ENCODE measurements at places on chromosomes 4 and X.

GRCh38 chrX:10548688-10549087, 71.7 kb downstream of the MID1 start:
- no peak for DNase-seq

- no peak for DNase-seq
These were observed 231.1 kb upstream of the CENPE start for GRCh38 chr4:103429283-103429682.

- DNase-seq: no peak
These were observed 1.3 kb downstream of the ERAS start for GRCh38 chrX:48827654-48827968.

- DNase-seq: no peak
These were observed 9.8 kb upstream of the PGM2 start for GRCh38 chr4:37816719-37817118.

DNA sequence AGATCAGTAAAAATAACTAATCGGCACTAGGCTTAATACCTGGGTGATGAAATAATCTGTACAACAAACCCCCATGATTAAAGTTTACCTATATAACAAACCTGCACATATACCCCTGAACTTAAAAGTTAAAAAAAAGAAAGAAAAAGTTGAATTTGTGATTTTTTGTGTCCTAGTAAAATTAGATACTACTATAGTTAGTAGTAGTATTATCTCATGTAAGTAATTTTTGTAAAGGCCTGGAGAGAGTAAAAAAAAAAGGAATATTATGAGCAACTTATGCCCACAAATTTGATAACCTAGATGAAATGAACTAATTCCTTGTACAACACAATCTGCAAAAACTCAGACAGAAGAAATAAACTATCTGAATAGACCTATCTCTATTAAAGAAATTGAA, 25.7 kb upstream of the SLC16A2 start:
- no peak for DNase-seq

GRCh38 chr4:77927991-77928925, 65.6 kb downstream of the MRPL1 start:
- no peak for DNase-seq

- no peak for DNase-seq
These were observed 2.9 kb downstream of the S100P start for GRCh38 chr4:6696611-6697010.

GRCh38 chr4:156672492-156673305, 298.9 kb downstream of the PDGFC start:
- no peak for DNase-seq

GRCh38 chrX:2425286-2426071, 75.3 kb downstream of the DHRSX start:
- no peak for DNase-seq

- DNase-seq: no peak
These were observed 143.4 kb downstream of the TMEM144 start for GRCh38 chr4:158353541-158354304.

DNA sequence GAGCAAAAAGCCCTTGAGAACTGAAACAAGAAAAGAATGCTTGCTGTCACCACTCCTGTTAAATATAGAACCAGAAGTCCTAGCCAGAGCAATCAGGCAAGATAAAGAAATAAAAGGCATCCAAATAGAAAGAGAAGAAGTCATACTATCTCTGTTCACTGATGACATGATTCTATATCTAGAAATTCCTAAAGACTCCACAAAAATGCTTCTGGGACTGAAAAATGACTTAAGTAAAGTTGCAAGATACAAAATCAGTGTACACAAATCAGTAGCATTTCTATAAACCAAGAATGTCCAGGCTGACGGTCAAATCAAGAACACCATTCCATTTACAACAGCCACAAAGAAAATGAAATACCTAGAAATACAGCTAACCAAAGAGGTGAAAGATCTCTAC, 552.7 kb upstream of the SLIT2 start:
- DNase-seq: no peak

GRCh38 chrX:38656350-38656915, 95.1 kb downstream of the TSPAN7 start:
- DNase-seq: no peak

DNA sequence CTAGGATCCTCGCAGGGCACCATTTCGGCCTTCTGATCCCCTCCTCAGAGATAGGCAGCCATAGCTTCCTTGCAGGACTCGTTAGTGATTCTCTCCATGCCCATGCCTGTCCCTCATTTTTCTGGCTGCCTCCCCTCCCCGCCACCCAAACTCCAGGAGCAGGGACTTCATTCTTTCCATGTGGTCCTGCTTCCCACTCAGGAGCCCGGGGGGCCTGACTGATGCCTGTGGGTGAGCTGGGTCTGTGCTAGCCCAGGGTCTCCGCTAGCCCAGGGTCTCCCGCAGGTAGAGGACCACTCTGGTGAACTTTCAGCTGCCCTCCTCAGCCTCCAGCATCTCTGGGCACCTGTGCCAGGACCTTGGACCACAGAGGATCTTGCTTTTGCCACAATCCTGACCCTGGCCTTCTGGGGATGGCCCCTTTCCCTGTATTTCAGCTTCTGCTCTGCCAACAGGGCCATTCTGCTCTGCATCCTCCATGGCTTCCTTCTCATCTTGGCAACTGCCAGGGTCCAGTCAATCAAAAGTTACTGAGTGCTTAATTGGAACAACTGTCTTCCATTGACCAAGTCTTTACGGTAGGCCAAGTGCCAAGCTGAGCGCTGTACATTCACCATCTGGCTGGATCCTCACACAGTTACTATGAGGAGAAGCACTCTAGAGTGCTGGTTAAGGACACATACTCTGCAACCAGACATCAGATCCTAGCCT, 152.2 kb downstream of the EFNB1 start:
- DNase-seq: no peak

DNA sequence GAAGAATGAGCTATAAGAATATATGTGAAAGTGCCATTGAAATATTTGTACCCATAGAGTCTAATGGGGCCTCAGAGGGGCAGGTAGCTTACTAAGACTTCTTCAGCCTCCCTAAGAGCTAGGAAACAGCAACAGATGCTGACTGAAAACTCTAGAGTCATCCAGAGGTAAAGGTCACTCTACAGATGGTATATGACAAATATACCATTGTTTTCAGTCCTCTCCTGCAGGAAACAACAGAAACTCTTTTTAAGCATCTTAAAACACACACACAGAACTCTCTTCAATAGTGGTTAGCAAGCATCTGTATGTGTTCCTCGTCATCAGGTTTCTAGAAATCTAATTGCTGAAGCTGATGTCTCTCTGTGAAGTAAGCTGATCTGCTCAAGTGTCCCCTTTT, 313.8 kb upstream of the GATB start:
- no peak for DNase-seq

GRCh38 chr4:88747351-88747750, 49.7 kb upstream of the NAP1L5 start:
- DNase-seq: no peak

- no peak for DNase-seq
These were observed 22.2 kb downstream of the IL2 start for GRCh38 chr4:122434285-122434684.

DNA sequence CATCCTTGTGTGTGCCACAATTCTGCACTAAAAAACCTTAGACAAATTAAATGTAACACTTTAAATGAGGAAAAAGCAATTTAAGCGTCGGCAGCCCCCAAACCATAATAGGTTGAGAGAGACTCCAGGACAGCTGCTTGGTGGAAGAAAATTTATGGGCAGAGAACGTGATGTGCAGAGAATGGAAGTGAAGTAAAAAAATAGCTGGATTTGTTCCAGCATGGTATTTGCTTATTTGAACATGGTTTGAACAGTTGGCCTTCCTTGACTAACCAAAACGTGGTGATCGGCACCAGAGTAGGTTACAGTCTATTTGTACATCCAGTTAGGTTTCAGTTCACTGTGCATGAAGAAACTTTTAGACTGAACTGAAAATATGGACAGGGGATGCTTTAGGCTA, 343.0 kb upstream of the CPEB2 start:
- no peak for DNase-seq

DNA sequence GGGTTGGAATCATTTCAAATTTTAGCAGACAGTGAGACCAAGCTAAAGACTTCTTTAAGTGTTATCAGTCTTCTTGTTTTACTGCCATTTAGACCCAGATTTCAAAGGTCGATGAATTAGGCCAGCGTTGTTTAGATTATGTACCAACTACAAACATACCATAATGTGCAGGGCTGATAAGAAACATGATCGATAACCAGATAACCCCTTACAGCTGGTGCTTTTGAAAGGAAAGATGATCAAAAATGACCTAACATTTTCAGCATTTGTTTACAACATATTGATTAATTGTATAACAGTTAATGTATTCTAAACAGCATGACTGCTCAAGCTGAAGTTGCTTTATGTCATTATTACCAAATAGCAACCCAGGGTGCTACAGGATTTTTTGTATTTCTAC, 400.4 kb upstream of the FAM241A start:
- no peak for DNase-seq

Data from cortex of kidney (tissue), 1 donor.